EH (cell line): ENCODE measurements at places on chromosomes 3 and 15.

- no peak for DNase-seq
Observed at GRCh38 chr3:194935061-194935460, 249.4 kb downstream of the FAM43A start.

GRCh38 chr3:31959951-31960792 lies 20.9 kb downstream of the OSBPL10 start:
- peak; percentile 55 for DNase-seq

GRCh38 chr3:174700736-174701135 lies 158.4 kb upstream of the NAALADL2 start:
- no peak for DNase-seq

DNA sequence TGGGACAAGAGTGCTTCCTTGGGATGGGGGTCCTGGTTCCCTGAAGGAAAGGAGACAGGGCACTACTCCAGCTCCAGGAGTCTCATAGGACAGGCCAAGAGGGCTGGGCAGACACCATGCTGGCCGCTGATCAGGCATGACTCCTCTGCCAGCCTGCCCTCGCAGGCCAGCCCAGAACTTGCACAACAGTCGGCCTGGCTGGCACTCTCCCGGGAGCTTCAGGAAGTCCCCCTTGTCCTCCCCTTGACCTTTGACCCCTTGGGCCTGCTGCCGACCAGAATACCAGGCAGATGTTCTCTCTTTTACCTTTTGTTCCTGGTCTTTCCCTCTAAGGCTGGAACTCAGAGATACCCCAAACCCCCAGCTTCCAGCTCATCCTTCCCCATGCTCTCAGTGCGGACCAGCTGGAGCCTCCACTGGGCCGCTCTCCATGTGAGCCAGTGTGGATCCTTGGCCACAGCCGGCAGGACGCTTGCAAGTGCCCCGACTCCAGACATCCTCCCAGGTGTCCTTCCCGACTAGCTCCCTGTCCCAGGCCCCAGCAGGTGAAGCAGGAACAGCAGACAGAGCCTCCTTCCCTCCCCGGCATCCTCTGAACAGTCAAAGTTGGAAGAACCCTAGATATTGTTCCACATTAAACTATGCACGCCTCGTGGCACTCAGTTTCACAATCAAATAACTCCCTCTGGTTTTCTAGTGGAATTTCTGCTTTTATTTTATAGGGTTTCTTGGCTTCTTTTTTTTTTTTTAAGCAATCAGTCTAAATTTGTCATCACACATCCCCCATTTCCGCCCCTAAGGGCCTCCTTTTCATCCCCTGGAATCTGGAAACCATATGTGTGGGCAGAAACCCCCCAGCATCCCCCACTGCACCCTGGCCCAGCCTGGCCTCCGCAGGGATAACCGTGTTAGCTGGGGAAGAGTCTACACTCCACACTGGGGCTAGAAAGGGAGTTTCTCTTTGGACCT lies 15.7 kb downstream of the VPS18 start:
- peak; percentile 82 for DNase-seq

DNA sequence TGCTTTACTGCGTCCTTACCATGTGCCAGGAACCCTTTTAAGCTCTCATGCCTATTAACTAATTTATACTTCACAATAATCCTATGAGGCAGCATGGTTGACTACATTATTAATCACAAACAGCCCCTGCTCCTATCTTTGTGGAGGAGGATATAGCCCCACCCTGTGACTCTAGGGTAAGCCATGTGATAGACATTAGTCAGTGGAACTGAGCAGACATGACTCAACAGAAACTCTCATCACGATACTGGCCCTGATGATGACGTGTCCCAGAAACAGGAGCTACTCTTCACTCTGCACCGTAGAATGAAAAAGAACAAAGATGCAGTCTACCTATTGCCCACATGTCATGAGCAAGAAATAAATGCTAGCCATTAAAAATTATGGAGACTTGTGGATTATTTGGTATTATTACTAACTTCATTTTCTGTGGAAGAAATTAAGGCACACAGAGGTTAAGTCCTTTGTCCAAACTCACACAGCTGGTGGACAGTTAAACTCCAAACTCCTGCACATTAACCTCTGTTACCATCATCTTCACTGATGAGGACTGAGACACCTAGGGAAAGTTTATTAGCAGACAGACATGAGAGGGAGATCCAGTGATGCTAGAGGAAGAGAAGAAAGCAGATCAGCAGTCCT lies 51.2 kb downstream of the CFAP20DC start:
- peak; percentile 94 for DNase-seq
